LHCN-M2 (cell line): ENCODE measurements at places on chromosomes 1 and 21. TPM values are rescaled to one million over a fixed set of nuclear protein-coding genes. Genes with fewer than 3 reads are reported as not detected.

DNA sequence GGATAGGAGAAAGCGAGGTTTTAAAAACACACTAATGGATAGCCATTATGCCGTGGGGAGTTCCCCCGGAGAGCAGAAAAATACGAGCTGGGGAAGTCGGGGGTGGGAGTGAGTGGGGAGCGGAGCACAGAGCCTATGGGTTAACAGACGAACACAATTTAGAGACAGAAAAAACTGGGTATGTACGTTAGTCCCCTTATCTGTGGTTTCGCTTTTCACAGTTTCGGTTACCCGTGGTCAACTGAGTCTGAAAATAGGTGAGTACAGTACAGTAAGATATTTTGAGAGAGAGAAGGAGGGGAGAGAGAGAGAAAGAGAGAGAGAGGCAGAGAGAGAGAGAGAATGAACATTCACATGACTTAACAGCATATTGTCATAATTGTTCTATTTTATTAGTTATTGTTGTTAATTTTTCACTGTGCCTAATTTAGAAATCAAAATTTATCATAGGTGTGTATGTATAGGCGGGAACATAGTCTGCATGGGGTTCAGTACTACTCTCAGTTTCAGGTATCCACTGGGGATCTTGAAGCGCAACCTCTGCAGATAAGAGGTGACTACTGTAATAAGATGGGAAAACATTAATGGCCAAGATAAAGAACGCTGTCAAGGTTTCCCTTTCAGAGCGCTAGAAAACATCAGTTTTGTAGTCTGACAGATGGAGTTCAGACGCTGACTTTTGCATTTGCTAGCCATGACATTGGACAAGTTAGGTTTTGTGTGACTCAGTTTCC is 125.6 kb upstream of the LMO4 start:
- DNase-seq, result no peak

DNA sequence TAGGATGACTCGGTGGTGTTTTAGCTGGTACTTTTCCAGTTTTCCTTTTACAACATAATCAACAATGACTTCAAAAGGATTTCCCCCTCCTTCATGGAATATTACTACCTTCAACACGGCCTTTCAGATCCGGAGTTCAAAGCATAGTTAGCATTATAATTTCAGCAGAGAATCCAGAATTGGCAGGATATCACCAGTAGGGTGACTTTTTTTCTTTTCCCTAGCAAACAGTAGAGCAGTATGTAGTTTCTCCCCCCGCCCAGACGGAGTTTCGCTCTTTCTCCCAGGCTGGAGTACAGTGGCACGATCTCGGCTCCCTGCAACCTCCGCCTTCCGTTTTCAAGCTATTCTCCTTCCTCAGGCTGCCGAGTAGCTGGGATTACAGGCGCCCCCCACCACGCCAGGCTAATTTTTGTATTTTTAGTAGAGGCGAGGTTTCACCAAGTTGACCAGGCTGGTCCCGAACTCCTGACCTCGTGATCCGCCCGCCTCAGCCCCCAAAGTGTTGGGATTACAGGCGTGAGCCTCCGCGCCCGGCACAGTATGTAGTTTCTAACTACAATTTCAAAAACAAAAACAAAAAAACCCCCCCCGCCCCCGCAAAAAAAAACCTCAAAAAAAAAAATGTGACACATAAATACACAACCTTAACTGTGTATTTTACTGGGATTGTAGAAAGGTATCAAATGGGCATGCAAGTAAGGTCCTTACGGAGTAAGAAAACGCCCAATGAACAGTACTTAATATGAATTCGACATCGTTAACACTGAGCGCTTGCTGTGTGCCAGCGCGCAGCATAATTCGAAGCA is 1.5 kb upstream of the COX20 start:
- peak; percentile 79 for DNase-seq

The MYOC gene
- not detected in 2 replicates for total RNA-seq

The PCNX2 gene
- 4.5 and 6.2 TPM in 2 replicates for total RNA-seq

DNA sequence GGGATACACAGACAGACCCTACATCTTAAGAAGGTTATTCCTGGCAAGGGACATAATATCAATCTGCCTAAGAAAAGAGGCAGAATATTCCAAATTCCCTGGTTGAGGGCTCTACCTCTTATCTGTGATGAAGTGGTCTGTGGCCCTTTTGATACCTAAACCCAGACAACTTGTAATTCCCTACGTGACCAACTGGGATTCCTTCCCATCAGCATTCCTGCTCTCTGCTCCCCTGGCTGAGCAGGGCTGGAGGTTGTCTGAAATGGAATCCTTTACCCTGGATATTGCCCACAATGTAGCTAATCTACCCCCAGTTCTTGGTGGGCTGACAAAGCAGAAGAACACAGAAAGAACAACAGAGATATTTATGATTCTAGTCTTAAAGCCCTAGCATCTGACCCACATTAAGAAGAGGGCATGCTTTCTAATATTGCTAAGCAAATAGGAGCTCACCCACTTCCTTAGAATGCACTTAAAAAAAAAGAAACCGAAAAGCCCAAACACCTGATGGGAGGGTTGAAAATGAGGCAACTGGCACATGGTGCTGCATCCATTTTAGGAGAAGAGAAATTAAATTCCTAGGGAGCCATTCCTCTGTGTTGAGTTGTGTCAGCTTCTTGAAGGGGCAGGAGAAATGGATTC is 36.8 kb downstream of the GADD45A start:
- DNase-seq, result no peak

GRCh38 chr1:200653022-200653462 is 16.7 kb downstream of the DDX59 start:
- DNase-seq, result no peak

The SERPINC1 gene
- not detected in 2 replicates for total RNA-seq

- no peak for DNase-seq
These were observed 160.1 kb downstream of the CTH start for GRCh38 chr1:70571191-70571590.

DNA sequence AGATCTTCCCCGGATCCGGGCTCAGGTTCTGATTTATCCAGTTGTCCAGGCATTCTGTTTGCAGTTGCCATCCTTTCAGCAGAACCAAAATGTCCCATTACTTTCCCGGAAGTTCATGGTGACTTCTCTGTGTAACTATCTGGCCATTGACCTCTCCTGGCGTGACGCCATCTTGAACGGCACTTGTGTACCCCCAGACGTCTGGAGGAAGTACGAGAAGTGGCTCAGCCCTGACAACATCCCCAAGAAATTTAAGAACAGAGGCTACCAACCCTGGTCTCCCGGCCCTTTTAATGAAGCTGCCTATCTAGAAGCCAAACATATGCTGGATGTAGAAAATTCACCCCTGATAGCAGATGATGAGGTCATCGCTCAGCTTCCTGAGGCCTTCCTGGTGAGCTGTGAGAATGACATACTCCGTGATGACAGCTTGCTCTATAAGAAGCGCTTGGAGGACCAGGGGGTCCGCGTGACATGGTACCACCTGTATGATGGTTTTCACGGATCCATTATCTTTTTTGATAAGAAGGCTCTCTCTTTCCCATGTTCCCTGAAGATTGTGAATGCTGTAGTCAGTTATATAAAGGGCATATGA is 22.4 kb downstream of the AADACL4 start:
- no peak for DNase-seq

GRCh38 chr1:151680826-151681225 is 35.8 kb downstream of the CELF3 start:
- peak; percentile 81 for DNase-seq

The CCDC28B gene
- 9.1 and 10.8 TPM in 2 replicates for total RNA-seq

GRCh38 chr21:45408271-45408791 is 3.4 kb downstream of the COL18A1 start:
- no peak for DNase-seq

The PLA2G2C gene
- not detected in 2 replicates for total RNA-seq

The C4BPA gene
- total RNA-seq, result not detected in 2 replicates

- peak; percentile 2 for DNase-seq
These were observed 229.2 kb downstream of the PTGER3 start for GRCh38 chr1:70818401-70818800.

DNA sequence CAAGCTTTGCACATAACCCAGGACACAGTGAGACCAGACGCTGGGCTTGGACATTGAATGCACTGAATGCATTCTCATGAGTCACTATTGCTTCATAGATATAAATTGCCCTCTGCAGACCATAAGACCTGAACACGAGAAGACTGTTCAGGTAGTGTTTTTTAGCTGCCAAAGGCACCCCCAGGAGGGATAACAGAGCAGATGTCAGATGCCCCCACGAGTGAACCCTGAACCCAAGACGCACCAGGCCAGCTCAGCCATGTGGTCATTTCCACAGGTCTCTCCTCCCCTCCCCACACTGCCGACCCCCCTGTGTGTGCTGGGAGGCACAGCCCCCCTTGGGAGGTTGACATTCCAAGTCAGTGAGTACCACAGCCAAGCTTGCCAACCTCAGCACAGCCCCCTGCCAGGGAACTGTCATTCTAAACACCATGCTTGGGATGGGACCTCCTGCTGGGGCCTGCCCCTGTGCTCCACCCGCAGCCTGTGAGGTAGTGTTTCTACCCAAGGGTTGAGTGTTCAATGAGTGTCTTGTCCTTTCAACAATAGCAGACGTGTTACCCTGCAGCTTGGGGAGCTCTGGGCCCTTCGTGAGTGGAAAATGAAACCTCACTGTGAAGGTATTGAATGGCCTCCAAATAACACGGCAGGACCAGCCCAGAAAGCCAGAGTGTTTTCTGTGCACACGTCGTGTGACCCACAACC is 68.2 kb downstream of the PSMG1 start:
- no peak for DNase-seq

GRCh38 chr1:227748496-227749182 is 13.4 kb downstream of the SNAP47 start:
- DNase-seq, result no peak

The ZC3H12A gene
- 3.3 and 4.7 TPM in 2 replicates for total RNA-seq

The GATAD2B gene
- total RNA-seq, result 3.7 and 5.1 TPM in 2 replicates

The TSPEAR gene
- total RNA-seq, result not detected in 2 replicates

The PKP1 gene
- total RNA-seq, result not detected in 2 replicates

- DNase-seq, result no peak
These were observed 51.6 kb upstream of the ATF3 start for GRCh38 chr1:212556822-212557549.

DNA sequence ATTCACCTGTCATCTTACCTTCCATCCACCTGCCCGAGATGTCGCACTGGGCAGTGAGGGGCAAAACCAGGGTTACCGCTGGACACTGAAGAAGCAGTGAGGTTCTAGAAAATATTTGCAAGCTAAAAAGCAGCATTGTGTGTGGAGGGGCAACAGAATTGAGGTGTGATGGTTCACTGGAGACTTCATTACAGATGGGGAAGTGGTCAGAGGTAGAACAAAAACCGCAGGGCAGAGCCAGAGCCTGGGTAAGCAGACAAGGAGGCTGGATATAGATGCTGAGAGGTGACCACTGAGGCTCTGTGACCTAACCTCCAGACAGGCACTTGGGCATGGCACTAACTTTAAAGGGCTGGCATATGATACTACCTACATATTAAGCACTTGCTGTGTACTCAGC is 363.9 kb upstream of the PROX1 start:
- no peak for DNase-seq

DNA sequence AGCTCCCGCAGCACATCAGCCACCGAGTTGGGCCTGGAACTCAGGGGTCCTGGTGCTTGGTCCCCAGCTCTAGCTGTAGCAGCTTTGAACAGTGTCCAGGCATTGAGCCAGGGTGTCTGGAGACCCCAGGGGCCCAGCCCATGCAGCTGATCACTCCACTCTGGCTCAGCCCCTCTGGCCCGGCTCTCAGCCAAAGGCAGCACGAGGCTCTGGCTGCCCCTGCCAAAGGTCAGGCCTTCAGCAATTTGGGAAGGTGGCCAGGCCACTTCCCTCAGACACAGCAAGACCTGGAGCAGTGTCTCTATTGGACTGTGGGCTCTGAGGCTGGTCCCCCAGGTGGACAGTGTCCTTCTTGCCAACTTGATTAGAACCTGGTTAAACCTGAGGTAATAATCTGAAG is 34.4 kb upstream of the RNF19B start:
- DNase-seq, result no peak

DNA sequence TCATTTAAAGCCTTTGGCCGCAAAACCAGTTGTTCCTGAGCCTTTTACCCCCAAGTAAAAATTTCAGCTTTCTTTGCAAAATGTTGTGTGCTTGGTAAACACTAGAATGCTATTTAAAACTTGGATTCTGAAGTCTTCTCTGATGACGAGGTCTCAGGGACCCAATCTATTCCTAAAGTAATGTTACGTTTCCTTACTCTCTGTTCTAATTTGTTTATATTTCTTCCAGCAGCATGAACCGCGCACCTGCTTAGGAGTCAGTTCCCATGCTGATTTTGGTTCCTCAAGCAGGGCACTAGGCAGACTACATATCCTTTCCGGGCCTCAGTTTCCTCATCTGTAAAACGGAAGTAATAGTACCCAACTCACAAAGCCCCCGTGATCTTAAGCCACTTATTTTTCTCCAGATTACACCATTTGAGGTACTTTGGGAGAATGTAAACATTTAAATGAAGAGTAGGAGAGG is 969 bp upstream of the ALDH4A1 start:
- no peak for DNase-seq

GRCh38 chr1:4109628-4109940 is 209.5 kb upstream of the C1orf174 start:
- no peak for DNase-seq

GRCh38 chr1:22591576-22591975 is 28.3 kb downstream of the EPHA8 start:
- no peak for DNase-seq

The WRAP73 gene
- 23.3 and 23.7 TPM in 2 replicates for total RNA-seq

The NUP210L gene
- not detected in 2 replicates for total RNA-seq

DNA sequence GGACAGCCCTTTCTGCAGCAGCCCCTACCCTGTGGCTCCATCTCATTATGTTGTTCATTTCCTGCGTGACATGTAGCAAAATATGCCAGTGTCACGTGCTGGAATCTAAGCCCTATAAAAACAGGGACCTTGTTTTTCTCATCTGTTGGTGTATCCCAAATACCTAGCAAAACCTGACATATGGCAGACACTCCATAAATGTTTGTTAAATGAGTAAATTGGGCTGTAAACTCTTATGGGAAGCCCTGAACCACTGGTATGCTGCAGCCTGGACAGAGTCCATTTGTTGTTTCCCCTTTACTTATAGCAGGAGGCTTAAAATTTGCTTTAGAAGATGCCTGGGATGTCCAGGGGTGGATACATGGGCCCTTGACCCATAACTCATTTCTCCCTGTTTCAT is 363.8 kb downstream of the NPHP4 start:
- no peak for DNase-seq

The ETNK2 gene
- total RNA-seq, result 1.1 and 3.5 TPM in 2 replicates

The C1orf116 gene
- total RNA-seq, result under 0.01 TPM in 1 of 2 replicates, not detected in the other

The NIBAN1 gene
- 0.06 TPM in 2 replicates for total RNA-seq

The HAPLN2 gene
- not detected in 2 replicates for total RNA-seq

GRCh38 chr1:40396420-40396819 is 22.9 kb downstream of the SMAP2 start:
- DNase-seq, result no peak

The BMP8A gene
- not detected in 2 replicates for total RNA-seq
